IgD-negative memory B cell (primary cell): ENCODE measurements at places on chromosomes 2 and 18. TPM values are rescaled to one million over a fixed set of nuclear protein-coding genes. Genes with fewer than 3 reads are reported as not detected.

Gene DYTN
- not detected for polyA plus RNA-seq

Gene EPHA4
- polyA plus RNA-seq, result 29.3 TPM

Gene CRYGC
- polyA plus RNA-seq, result not detected

Gene CROCC2
- not detected for polyA plus RNA-seq

Gene CEP192
- polyA plus RNA-seq, result 8.7 TPM

Gene ASB18
- not detected for polyA plus RNA-seq

Gene IL37
- polyA plus RNA-seq, result not detected

Gene EMX1
- polyA plus RNA-seq, result not detected

Gene SPATA3
- not detected for polyA plus RNA-seq

Gene ALLC
- polyA plus RNA-seq, result not detected

Gene CERKL
- 13.0 TPM for polyA plus RNA-seq

Gene COL4A3
- 6.2 TPM for polyA plus RNA-seq

Gene FAM124B
- polyA plus RNA-seq, result not detected

Gene FABP1
- not detected for polyA plus RNA-seq

Gene RNU2-63P
- not detected for polyA plus RNA-seq

Gene ABCG8
- not detected for polyA plus RNA-seq

Gene MEIS1
- polyA plus RNA-seq, result 0.33 TPM

Gene RGPD3
- 0.06 TPM for polyA plus RNA-seq
